HepG2 (cell line): ENCODE measurements at places on chromosomes 5 and 9. TPM values are rescaled to one million over a fixed set of nuclear protein-coding genes. Genes with fewer than 3 reads are reported as not detected.

AOPEP gene
- total RNA-seq, result 32.8 and 41.6 TPM in 2 replicates

SETD9 gene
- total RNA-seq, result 14.6 and 17.8 TPM in 2 replicates

C5orf63 gene
- 8.8 and 9.1 TPM in 2 replicates for total RNA-seq

FSTL4 gene
- total RNA-seq, result 1.9 and 2.1 TPM in 2 replicates

DAB2IP gene
- 25.3 and 32.1 TPM in 2 replicates for total RNA-seq

CYSRT1 gene
- 2.1 and 3.4 TPM in 2 replicates for total RNA-seq

DUSP1 gene
- total RNA-seq, result 18.0 and 27.1 TPM in 2 replicates

SHISAL2B gene
- not detected in 2 replicates for total RNA-seq

CCDC187 gene
- total RNA-seq, result 0.13 TPM in 1 of 2 replicates, not detected in the other

MARVELD2 gene
- total RNA-seq, result 13.0 and 15.4 TPM in 2 replicates

SV2C gene
- not detected in 2 replicates for total RNA-seq

LHX3 gene
- not detected in 2 replicates for total RNA-seq

FBLL1 gene
- 0.18 and 0.29 TPM in 2 replicates for total RNA-seq

NUP188 gene
- total RNA-seq, result 38.5 and 54.1 TPM in 2 replicates

GALNT12 gene
- 0.07 TPM in 1 of 2 replicates, not detected in the other for total RNA-seq

CBY3 gene
- not detected in 2 replicates for total RNA-seq

TMEM174 gene
- total RNA-seq, result not detected in 2 replicates

LTC4S gene
- 0.35 TPM in 1 of 2 replicates, not detected in the other for total RNA-seq

NAIP gene
- 2.1 and 4.7 TPM in 2 replicates for total RNA-seq

RELL2 gene
- 5.2 and 8.3 TPM in 2 replicates for total RNA-seq

CCDC152 gene
- 0.15 and 0.20 TPM in 2 replicates for total RNA-seq

VCAN gene
- 0.83 and 1.2 TPM in 2 replicates for total RNA-seq

ATG12 gene
- total RNA-seq, result 45.1 and 46.4 TPM in 2 replicates

ACTBL2 gene
- total RNA-seq, result not detected in 2 replicates

MRPS27 gene
- 115 and 139 TPM in 2 replicates for total RNA-seq

GFI1B gene
- 0.51 TPM in 1 of 2 replicates, not detected in the other for total RNA-seq

TUSC1 gene
- not detected in 2 replicates for total RNA-seq

TAS2R1 gene
- not detected in 2 replicates for total RNA-seq

GPR150 gene
- total RNA-seq, result not detected in 2 replicates

MYORG gene
- total RNA-seq, result 14.3 and 22.4 TPM in 2 replicates

CDH6 gene
- not detected in 2 replicates for total RNA-seq

GHR gene
- not detected in 2 replicates for total RNA-seq

MELK gene
- 50.4 and 59.1 TPM in 2 replicates for total RNA-seq

BTNL9 gene
- 0.13 TPM in 1 of 2 replicates, not detected in the other for total RNA-seq

F2RL1 gene
- total RNA-seq, result 6.3 and 9.9 TPM in 2 replicates

EIF4EBP3 gene
- 1.7 and 1.9 TPM in 2 replicates for total RNA-seq

SEMA5A gene
- not detected in 2 replicates for total RNA-seq

PCDHA13 gene
- total RNA-seq, result 0.04 TPM in 1 of 2 replicates, not detected in the other
